ENCODE measurements at places on chromosomes 16 and 17.

- peak; percentile 97 for DNase-seq
These were observed 945 bp downstream of the SGSH start for GRCh38 chr17:80219013-80219762.

DNA sequence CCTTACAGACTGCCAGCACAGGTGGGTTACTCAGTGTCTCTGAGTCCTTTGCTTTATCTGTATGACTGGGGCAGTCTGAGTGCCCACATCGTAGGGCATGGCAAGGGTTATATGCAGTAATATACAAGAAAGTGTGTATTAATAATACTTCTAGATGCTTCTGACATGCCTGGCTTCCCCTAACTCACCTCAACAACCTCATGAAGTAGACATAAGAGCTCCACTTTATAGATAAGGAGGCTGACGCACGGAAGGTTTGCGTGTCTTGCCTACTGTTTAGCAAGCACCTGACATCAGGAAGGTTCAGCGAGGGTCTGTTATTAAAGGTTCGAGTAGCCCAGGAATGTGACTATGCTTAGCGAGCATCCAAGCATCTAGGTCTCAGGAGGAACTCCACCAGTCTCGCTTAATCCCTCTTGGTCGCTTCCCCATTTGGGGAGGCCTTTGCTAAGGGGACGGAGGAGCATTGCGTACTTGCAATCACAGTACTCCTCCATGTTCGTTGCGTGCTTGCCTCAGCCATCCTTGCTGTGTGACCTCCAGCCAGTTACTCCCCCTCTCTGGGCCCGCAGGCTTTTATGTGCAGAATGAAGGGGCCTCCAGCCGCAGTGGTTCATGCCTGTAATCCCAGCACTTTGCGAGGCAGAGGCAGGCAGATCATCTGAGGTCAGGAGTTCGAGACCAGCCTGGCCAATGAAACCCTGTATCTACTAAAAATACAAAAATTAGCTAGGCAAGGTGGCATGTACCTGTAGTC lies 1.6 kb downstream of the KCNG4 start:
- DNase-seq, result no peak

DNA sequence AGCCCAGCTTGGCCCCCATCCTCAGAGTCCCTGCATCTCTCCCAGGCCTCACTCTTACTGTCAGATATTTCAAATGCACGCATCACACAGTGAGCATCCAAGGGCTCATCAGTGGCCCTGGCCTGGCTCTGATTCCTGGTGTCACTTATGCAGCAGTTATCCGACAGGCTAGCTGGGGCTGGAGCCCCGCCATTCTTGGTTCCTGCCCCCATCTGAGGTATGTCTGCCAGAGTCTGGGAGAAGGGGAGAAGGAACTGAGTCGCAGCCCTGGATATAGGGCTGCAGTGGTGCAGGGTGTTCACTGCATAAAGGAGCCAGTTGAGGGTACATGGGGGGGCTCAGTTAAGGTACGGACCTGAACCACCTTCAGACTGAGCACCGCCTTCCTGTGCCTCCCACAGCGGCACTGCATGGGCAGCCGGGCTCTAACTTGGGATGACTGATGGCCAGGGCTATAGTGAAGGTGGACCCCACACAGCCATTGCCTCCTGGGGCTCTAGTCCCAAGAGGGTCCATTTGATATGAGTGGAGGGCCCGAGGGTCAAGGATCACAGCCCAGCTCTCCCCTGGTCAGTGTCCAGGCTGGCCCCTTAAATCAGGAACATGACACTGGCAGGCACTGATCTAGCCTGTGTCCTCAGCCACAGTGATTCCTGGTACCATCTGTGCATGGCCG lies 1.8 kb upstream of the RASD1 start:
- no peak for DNase-seq

DNA sequence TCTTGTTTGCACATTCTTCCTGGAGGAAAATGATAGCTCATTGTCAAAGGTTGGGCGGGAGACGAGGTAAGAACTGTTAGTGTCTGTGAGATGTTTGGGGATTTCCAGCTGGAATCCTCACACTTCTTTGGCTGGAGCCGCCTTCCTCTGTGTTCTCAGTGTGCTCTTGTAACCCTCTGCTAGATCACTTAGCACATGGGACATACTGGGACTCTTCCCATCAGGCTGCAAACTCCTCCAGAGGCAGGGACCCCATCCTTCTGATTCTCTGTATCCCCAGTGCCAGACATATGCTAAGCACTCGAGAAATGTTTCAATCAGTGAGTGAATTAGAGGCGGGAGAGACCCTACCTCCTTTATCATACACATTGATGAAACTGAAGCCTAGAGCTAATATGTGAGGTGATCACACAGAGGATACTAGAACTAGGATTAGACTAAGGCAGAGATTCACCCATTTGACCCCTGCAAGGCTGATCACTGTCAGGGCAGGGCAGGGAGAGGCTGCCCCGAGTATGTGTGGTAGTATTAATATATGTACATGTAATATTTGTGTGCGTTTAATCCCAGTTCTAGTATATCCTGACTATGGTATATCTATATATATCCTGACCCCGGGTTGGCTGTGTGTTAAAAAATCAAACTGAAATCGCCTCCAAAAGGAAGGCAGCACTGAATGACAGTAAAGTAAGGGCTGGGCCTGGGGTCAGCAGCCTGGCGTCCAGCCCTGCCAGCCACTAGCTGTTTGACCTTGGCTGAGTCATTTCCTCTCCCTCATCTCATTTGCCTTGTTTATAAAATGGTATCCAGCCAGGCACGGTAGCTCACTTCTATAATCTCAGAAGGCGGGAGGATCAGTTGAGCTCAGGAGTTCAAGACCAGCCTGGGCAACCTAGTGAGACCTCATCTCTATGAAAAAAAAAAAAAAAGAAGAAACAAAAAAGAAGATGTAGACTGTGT lies 75.5 kb upstream of the TBX2 start:
- no peak for DNase-seq

DNA sequence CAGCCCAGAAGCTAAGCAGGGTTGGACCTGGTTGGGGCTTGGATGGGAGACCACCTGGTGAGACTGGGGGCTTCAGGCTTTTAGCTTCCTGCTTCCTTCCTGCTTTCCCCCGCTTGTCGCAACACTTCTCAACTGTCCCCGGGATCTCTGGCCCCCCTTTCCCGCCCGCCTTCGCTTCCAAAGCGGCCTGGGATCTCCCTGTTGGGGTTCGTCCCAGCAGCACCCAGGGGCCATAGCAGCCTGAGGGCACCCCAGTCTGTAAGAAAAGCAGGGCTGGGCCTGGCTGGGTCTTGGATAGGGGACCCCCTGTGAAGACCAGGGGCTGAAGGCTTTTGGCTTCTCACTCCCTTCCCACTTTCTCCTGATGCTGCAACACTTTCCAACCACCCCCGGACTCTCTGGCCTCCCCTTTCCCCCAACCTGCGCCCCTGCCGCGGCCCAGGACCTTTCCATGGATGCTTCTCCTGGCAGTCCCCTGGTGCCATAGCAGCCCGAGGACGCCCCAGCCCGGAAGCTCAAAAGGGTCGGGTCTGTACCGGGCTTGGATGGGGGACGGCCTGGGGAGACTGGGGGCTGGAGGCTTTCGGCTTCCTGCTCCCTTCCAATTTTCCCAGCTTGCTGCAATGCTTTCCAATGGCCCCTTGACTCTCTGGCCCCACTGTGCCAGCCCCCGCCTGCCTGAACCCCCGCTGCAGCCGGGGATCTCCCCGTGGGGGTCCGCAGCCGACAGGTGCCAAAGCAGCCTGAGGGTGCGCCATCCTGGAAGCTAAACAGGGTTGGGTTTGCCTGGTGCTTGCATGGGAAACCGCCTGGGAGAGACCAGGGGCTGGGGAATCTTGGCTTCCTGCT lies 2276.2 kb downstream of the TP53TG3F start:
- DNase-seq, result no peak

GRCh38 chr17:47693731-47694580 lies at the start of gene TBKBP1:
TSS of gene TBKBP1 (plus strand) at chr17:47694161. CDS start at chr17:47696113, 1,952 bp downstream.
- peak; percentile 72 for DNase-seq

All from stimulated activated CD8-positive, alpha-beta memory T cell treated with anti-CD3 and anti-CD28 coated beads, Interleukin-4, amount 100 ng/mL, for 48 hours (primary cell).